Left colon (tissue), 2 donors: ENCODE measurements at places on chromosomes 3 and 15. TPM values are rescaled to one million over a fixed set of nuclear protein-coding genes. Genes with fewer than 3 reads are reported as not detected.
A peak's percentile ranks its signal among the peaks of the same experiment; 100 is the strongest.

GRCh38 chr3:18069568-18069967, 327.1 kb upstream of the TBC1D5 start:
- DNase-seq: no peak

DNA sequence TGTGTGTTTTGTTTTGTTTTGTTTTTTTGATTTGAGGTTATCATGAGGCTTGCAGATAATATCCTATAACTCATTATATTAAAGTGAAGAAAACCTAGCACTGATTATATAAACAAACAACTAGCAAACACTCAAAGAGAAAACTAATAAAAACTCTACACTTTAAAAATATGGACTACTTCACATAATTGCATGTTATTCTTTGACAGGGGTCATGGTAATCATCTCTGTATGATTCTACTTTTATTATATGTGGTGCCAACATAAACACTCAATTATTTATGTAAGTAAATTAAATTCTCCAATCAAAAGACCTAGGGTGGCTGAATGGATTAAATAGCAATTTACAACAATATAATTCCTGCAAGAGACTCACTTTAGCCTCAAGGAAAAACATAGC, 44.6 kb upstream of the P3H2 start:
- DNase-seq: no peak

- no peak for DNase-seq
Measured at GRCh38 chr15:49063402-49064280, 17.4 kb upstream of the SECISBP2L start.

DNA sequence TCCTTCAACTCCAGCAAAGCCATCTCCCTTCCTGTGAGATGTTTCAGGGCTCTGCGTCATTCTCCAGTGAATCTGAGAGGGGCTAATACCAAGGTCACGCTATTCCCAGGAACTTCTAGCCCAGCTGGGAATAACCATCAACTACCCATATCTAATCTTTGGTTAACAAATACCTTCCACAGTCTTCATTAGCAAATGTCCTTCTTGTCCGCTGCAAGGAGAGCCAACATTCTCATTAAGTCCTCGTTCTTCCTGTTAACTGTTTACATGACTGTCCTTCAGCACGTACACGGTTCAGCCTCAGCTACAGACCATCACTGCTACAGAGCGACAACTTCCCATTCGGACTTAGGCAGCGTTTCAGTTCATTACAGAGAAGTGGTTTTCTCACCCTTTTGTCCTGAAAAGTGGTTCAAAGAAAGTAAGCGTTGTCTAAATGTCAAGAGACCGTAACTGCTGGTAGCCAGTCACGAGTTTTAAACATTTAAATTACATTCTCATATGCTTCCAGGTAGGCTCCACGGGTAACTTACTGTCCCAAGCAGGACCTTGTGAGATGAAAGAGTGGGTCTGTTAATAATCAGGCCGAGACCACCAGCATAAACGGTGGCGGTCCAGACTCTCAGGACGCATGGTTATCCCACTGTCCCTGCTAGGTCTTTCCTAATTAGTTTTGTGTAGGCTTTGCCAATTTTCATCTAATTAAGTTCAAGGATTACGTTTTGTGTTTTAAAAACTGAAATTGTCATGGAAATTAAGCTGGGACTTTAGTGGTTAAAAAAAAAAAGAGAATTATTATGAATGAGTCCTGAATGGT, 63.8 kb downstream of the CHSY1 start:
- DNase-seq: no peak

DNA sequence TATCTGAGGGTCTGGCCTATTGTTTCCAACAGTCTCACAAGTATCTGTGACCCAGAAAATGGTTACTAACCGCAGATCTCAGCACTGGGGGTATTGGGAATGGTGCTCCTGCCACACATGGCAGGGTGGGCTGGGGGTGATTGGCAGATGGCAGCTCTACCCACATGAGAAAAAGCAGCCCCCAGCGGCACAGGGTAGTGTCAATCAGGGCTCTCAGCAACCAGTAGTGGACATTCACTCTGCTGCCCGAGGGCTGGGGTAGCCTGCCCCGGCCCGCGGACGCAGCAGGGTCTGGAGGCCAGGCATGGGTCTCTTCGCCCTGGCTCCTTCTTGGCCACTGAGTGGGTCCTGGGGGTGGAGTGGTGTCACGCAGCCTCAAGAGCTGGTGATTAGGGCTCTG, 8.6 kb downstream of the DNAH1 start:
- no peak for DNase-seq

Gene SLC12A1
- total RNA-seq: not detected

- DNase-seq: no peak
Measured at GRCh38 chr3:54988302-54988837, 60.5 kb upstream of the LRTM1 start.

GRCh38 chr3:29440413-29441305, 159.8 kb downstream of the RBMS3 start:
- DNase-seq: no peak

GRCh38 chr3:64533617-64534317, 154.0 kb downstream of the ADAMTS9 start:
- DNase-seq: peak; percentile 75

Gene ALS2CL
- 39.2 TPM for total RNA-seq

- DNase-seq: no peak
Measured at GRCh38 chr15:92462424-92463125, 68.9 kb downstream of the ST8SIA2 start.

DNA sequence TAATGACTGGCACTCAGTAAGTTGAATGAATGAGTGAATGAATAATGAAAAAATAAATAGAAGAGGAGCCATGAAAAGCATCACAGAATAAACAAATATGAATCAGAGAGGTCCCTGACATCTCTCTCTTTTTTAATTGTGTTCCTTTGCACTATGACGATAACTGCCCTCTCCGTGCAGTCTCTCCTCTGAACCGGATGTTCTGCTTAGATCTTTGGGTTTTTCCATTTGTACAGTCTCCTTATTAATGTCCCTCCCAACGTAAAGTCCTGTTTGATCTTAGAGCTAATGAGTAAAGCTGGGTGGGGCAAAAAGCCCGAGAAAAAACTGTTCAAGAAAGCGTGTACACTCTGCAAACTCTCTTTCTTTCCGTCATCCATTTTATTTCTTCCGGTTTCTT, 28.3 kb upstream of the BHLHE40 start:
- no peak for DNase-seq

- no peak for DNase-seq
Measured at GRCh38 chr3:38312356-38312755, 30.3 kb downstream of the SLC22A14 start.

Gene UCN2
- not detected for total RNA-seq

DNA sequence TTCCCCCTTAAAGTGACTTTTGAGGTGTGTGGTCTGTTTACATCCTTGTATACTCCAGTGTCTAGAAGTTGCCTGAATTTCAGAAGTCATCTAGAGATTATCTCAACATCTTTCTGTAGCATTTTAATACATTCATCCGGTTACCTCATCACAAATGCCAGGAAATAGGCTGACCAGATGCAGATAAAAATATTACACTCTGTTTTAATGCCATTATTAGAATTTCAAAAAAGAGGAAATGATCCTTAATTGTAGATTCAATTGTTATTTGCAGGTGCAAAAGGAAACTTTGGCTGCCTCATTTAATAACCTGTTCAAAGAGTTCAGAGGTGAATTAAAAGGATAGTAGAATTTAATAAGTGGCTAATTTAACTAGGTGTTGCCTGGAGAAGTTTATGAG, 290.9 kb downstream of the C3orf38 start:
- no peak for DNase-seq
